Forelimb muscle (tissue), 1 donor: ENCODE measurements at places on chromosomes 1 and 21. TPM values are rescaled to one million over a fixed set of nuclear protein-coding genes. Genes with fewer than 3 reads are reported as not detected.
A peak's percentile ranks its signal among the peaks of the same experiment; 100 is the strongest.

DNA sequence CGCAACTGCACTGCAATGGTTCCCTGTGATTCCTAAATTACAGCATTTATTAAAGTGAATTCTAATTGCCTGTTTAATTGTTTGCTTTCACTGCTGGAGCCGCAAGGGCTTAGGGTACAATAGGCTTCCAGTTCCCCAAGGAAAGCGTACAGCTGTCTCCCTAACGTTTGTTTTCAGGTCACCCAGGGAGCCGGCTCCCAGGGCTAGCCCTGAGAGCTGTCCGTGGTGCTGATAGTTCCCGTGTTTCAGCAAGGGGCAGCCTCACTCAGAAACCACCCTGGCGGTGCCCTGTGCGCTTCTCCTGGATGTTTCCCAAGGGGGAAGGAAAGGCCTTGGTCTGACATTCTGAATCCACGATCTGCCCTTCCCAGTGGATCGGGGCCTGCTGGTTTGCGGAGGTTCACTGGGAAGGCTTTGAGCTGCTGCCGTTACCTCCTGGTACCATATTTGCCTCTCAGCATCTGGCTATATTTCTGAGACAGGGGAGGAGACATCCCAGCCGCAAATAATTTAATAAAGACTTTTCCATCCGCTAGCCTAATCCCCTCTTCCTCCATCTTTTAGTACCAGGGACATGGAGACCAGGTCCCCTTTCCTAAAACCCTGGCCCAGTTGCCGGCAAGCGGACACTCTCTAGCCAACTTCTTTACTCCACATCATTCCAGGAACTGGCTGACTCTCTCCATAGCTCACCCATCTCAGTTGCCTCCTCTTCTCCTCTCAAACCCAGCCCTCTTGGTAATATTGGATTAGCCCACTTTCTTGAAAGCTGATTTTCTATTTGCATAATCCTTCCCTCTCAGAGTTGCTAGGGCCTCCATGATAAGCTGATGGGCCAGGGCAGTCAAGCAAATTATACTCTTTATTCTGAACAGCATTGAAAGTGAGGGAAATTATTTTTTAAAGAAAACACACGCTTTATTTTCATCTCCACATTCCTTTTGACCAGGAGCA is 149.0 kb downstream of the IGSF21 start:
- DNase-seq: peak; percentile 19

Gene PHTF1
- polyA plus RNA-seq: 13.8 TPM

Gene PRAMEF5
- not detected for polyA plus RNA-seq

- DNase-seq: peak; percentile 58
These were observed 3.2 kb downstream of the ANGPTL1 start for GRCh38 chr1:178867670-178868069.
